ENCODE measurements at places on chromosomes 7 and 10.

- no peak for DNase-seq
Measured at GRCh38 chr7:81944058-81944457, 174.2 kb upstream of the HGF start.

DNA sequence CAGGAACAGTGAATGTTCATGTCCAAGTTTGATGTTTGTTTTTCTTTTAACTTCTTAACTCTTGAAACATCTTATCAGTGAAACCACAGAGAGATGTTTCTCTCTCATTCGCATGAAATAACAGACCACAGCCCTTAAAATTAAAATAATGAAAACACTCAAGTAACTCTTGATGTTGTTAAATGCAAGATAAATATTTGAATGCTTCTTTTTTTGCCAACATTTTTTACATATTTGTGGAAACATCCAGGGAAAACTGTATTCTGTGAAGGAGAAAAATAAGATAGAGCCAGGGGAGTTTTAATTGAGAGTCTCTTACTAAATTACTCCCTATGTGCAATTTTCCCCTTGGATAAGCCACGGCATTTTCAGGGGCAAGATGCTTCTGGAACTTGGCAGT, 361.8 kb upstream of the MGMT start:
- DNase-seq, result no peak

GRCh38 chr7:40948239-40948638, 754.7 kb downstream of the INHBA start:
- DNase-seq, result no peak

DNA sequence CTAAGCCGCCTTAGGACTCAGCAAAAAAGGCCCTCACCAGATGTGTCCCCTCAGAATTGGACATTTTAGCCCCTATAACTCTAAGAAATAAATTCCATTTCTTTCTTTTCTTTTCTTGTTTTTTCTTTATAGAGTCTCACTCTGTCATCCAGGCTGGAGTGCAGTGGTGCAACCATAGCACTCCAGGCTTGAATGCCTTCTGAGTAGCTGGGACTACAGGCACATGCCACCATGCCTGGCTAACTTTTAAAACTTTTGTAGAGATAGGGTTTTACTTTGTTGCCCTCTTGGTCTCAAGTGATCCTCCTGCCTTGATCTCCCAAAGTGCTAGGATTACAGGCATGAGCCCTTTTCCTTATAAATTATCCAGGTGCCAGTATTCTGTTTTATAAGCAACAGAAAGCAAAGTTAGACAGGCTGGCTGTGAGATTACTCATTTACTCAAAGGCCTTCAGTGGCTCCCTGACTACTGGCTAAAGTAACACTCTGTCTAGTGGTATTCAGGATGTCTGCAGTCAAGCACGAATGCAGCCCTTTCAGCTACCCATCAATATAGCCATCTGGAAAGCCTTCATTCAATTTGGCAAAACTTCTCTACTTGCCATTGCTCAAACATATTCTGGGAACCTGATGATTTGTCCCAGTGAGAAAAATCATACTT, 128.6 kb downstream of the ICA1 start:
- no peak for DNase-seq

DNA sequence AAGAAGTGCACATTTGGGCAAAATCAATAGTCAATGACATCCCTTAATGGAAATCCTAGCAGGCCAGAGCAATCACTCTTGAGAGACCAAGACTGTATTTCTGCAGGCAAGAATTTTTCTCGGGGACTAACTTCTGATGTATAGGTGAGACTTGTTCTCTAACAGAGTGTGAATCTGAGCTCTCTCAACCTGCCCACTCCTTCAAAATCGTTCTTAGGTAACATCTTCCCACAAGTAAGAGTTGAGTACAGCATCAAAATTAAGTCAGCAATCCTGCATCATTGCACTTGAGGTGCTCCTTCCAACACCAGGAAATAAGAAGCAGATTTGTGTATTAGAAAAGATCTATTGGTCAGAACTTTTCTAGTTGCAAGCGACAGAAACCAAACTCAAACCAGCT, 25.6 kb upstream of the GFRA1 start:
- DNase-seq, result no peak

- DNase-seq, result no peak
Measured at GRCh38 chr10:87640043-87640442, 19.6 kb upstream of the PAPSS2 start.

DNA sequence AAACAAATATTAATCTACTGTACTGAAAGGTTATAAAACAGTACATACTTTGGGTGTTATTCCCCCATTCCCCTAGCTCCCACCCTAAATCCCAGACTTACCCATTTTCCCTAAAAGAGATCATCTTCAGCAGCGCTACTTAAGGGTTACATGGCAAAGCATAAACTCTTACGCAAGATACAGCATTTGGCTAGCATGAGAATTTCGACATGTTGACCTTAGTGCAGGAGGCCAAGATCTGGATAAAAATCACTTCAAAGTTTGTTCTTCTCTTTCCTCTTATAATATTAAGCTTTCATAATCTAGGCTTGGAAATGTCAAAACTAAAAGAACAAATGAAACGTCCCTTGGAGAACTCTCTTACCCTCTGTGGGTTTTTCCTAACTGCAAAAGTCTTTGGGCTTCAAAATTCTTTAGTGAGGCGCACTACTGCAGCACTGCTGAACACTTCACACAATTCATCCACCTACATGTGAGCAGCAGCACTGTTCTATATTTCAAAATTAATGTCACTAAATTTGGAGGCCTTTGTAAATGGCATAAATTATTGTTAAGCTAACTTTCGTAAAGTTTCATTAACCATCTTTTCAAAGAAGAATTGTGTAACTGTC, 59.5 kb upstream of the PDLIM1 start:
- no peak for DNase-seq

GRCh38 chr7:142299237-142299781, 41.5 kb upstream of the PRSS58 start:
- no peak for DNase-seq

- DNase-seq, result no peak
Measured at GRCh38 chr10:117365612-117366011, 9.6 kb downstream of the PDZD8 start.

Data from CD4-positive, alpha-beta T cell treated with Interleukin-6 at 100 ng/mL for 8 hours (primary cell).